ENCODE measurements at places on chromosomes 4 and X. TPM values are rescaled to one million over a fixed set of nuclear protein-coding genes. Genes with fewer than 3 reads are reported as not detected.

Gene OCRL
- total RNA-seq: 11.0 TPM

Gene CXCL13
- not detected for total RNA-seq

Gene LRCH2
- 0.82 TPM for total RNA-seq

Gene ZNF141
- total RNA-seq: 7.7 TPM

Gene SPANXN4
- not detected for total RNA-seq

Gene FOXR2
- not detected for total RNA-seq

Gene F8
- total RNA-seq: 56.0 TPM

Gene ENPP6
- 0.68 TPM for total RNA-seq

Gene COX7B2
- not detected for total RNA-seq

Gene DRP2
- total RNA-seq: not detected

Gene EREG
- total RNA-seq: 0.06 TPM

Gene GLRA3
- not detected for total RNA-seq

Gene PPEF1
- not detected for total RNA-seq

Gene XAGE2
- not detected for total RNA-seq

Gene ITGB1BP2
- total RNA-seq: 86.0 TPM

Gene P2RY4
- total RNA-seq: not detected

Gene PABPC5
- total RNA-seq: 0.56 TPM

Gene SSX2
- total RNA-seq: not detected

Gene KLHL13
- total RNA-seq: 9.2 TPM

Gene CSAG1
- total RNA-seq: not detected

Measured in heart right ventricle (tissue), 16 donors.